ENCODE measurements at places on chromosomes 3 and 15. TPM values are rescaled to one million over a fixed set of nuclear protein-coding genes. Genes with fewer than 3 reads are reported as not detected.

GRCh38 chr15:43329217-43329959, 985 bp downstream of the LCMT2 start:
- H3K36me3 ChIP-seq, result no peaks in the 10 kb centered on the region
- no peak for DNase-seq
- H3K27ac ChIP-seq, result peak overlapping the region; percentile 80
- H3K4me1 ChIP-seq, result peaks cover 14% of the 10 kb centered on the region
- H3K27me3 ChIP-seq, result peaks cover 2% of the 10 kb centered on the region

The ACKR4 gene
- total RNA-seq, result 0.22 TPM

The FRMD4B gene
- 3.9 TPM for total RNA-seq

DNA sequence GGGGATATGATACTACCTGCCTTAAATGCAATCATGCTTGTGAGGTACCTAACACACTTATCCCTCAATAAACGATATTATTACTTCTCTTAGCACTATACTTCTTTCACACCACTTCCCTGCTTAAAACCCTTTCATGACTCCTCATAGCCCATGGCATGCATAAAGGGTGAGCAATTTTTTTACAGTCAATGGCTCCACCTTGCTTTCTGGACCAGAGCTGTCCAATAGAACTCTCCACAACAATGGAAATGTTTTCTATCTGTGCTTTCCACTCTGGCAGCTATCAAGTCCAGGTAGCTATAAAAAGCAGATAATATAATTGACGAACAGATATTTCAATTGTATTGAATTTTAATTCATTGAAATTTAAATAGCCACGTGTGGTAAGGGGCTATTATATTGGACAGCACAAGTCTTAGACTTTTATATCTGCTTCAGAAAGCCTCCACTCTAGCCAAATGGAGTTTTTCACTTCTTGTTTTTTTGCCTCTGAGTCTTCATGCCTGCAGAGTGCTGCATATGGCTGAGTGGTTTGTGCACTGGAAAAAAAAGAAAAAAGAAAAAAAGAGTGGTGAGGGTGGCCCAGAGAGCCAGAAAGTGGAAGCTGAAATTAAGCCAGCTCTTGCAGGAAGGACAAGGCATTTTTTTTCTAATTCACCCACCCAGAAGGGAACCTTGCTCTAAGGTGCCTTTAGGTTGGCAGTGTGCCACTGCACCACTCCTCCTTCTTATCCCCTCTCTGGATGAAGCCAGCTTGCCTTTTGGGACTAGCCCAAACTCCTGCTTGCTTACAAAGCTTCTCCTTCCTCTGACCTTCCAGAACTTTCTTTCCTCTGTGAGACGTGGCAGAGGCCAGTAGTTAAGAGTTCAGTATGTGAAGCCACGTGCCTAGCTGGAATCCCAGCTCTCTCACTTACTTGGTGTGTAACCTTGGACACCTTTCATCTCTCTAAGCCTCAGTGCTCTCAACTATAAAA, 239.0 kb upstream of the LRTM1 start:
- H3K4me1 ChIP-seq, result no peaks in the 10 kb centered on the region
- no peak overlapping the region for H3K27ac ChIP-seq
- no peak for DNase-seq
- no peaks in the 10 kb centered on the region for H3K27me3 ChIP-seq

The ATP8B4 gene
- not detected for total RNA-seq

The SPCS1 gene
- total RNA-seq, result 62.4 TPM

The AMT gene
- total RNA-seq, result 12.4 TPM

DNA sequence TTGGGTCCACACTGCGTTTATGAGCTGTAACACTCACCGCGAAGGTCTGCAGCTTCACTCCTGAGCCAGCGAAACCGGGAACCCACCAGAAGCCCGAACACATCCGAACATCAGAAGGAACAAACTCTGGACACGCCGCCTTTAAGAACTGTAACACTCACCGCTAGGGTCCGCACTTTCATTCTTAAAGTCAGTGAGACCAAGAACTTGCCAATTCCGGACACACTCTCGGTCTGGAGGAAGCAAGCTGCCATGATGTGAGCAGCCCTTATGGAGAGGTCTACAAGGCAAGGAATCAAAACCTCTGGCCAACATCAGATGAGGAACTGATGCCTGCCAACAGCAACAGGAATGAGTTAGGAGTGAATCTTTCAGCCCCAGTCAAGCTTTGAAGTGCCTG, 62.9 kb downstream of the SLC28A2 start:
- H3K36me3 ChIP-seq, result no peaks in the 10 kb centered on the region
- no peaks in the 10 kb centered on the region for H3K4me1 ChIP-seq

DNA sequence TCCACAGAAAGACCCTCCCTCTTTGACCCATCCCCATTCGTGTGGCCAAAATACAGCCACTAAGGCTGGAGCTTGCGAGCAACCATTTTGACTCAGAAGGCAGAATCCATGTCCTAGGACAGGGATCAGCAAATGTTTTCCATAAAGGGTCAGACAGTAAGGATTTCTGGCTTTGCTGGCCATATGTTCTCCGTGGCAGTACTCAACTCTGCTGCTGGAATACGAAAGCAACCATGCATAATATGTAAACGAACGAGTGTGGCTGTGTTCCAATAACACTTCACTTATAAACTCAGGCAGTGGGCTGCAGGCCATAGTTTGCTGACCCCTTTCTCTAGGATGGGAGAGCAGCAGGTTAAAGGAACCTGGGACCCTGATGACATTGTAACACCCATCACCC, 77.6 kb upstream of the WNT5A start:
- H3K36me3 ChIP-seq, result peaks cover 7% of the 10 kb centered on the region
- peaks cover 5% of the 10 kb centered on the region for H3K4me1 ChIP-seq
- no peak for DNase-seq
- H3K4me3 ChIP-seq, result no peak overlapping the region

The ANKRD63 gene
- total RNA-seq, result not detected

DNA sequence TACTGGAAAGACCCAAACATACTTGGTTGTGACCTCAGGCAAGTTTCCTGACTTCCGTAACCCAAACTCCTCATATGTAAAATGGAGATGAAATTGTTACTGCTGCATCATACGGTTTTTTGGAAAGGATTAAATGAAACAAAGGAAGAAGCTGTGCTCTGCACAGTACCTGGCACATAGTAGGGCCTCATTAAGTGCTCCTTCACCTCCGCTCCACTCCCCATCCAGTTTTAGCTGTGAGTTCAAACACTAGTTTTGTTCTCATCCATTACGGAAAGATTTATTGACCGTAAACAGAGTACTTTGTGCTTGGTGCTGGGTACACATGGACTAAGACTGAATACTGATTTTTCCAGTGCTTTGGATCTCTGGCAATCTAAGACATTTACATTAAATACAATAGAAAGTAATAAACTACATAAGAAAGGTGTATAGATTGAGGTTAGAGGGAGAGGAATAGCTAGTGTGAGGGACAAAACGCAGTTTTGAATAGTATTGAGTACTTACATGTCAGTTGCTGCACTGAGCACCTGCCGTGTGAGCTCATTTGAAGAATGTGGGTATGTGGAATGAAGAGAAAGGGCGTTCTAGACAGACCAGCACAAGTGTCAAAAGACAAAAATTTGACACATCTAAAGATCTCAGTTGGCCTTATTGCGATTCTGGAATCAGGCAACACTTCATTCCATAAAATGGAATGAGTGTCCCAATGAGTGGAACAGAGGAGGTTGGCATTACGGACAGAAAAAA, 594 bp upstream of the ICE2 start:
- H3K27me3 ChIP-seq, result peaks cover 4% of the 10 kb centered on the region
- H3K36me3 ChIP-seq, result no peaks in the 10 kb centered on the region
- H3K4me3 ChIP-seq, result peak overlapping the region; percentile 97
- no peak for DNase-seq
- H3K4me1 ChIP-seq, result peaks cover 14% of the 10 kb centered on the region

DNA sequence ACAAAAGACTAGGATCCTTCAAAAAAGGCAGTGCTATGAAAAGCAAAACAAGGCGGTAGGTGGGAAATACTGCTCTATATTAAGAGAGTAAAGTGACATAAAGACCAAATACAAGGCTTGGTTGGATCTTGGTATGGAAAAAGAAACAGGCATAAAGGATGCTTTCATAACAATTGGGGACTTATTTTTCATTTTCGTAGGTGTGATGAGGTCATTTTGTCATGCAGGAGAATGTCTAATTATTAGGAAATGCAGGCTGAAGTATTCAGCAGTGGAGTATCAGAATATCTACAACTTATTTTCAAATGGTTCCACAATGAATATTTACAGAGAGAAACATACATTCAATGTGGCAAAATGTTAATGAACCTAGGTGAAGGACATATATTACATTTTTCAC, 9.0 kb downstream of the XPC start:
- no peak overlapping the region for H3K4me3 ChIP-seq
- no peak for DNase-seq
- no peaks in the 10 kb centered on the region for H3K4me1 ChIP-seq

- peak; percentile 39 for DNase-seq
- H3K27ac ChIP-seq, result peak overlapping the region; percentile 99
- H3K4me1 ChIP-seq, result peaks cover 51% of the 10 kb centered on the region
- H3K27me3 ChIP-seq, result peaks cover 21% of the 10 kb centered on the region
- peak overlapping the region; percentile 71 for H3K4me3 ChIP-seq
Observed at GRCh38 chr3:185094697-185095096, 58.2 kb downstream of the C3orf70 start.

The GTPBP8 gene
- total RNA-seq, result 15.8 TPM

The CRABP1 gene
- total RNA-seq, result 314 TPM

DNA sequence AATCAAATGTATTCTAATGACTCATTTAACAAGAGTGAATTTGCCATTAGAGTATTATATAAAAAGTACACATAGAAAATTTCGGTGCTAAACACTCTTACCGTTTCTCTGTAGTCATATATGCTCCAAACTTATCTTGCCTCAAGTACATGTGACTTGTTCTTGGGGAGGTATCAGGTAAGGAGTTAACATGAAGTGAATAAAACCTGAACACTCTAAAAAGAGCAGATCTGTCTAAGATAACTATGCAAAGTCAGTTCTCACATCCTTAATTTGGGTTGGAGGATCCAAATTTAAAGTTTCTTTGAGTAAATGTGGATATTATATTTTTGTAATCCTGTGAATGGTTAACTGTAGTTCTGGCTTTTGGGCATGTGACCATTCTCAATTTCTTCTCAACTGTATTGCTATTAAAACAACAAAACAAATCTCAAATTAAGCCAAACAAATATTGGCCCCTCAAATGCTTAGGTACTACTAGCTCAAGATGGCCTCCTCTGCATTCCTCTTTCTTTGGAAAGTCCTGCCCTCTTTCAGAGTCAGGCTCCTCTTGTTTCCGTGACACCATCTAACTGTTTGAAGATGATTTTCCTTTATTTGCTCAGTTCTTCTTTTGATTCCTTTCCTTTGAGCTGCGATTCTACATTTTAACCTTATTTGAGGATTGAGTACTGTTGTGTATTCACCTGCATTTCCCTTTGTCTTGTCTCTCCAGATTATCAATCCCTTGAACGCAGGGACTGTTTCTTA, 4.2 kb downstream of the EDEM1 start:
- no peaks in the 10 kb centered on the region for H3K36me3 ChIP-seq
- no peak for DNase-seq
- H3K4me3 ChIP-seq, result no peak overlapping the region
- peaks cover 4% of the 10 kb centered on the region for H3K4me1 ChIP-seq
- peaks cover 4% of the 10 kb centered on the region for H3K27me3 ChIP-seq

The SLC22A13 gene
- total RNA-seq, result 1.5 TPM

DNA sequence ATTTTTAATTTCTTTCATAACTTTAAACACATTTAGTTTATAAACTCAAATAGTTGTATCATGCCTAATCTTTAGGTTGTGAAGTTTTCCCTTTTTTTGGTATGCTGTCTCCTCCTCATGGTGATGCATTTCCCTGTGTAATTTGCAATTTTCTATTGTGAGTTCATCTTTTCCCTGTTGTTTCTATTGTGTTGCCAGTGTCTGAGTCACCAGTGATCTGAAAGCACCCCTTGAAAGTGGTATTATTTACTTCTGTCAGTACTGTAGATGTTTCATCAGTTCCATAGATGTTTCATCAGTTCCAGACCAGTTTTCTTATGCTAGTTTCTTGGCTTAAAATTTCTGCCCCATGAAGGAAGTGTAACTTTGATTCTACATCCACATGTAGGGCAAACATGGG, 80.6 kb downstream of the OXSM start:
- H3K4me1 ChIP-seq, result no peaks in the 10 kb centered on the region
- no peak for DNase-seq
- H3K27ac ChIP-seq, result no peak overlapping the region
- H3K27me3 ChIP-seq, result no peaks in the 10 kb centered on the region
- H3K36me3 ChIP-seq, result no peaks in the 10 kb centered on the region
- no peak overlapping the region for H3K4me3 ChIP-seq

DNA sequence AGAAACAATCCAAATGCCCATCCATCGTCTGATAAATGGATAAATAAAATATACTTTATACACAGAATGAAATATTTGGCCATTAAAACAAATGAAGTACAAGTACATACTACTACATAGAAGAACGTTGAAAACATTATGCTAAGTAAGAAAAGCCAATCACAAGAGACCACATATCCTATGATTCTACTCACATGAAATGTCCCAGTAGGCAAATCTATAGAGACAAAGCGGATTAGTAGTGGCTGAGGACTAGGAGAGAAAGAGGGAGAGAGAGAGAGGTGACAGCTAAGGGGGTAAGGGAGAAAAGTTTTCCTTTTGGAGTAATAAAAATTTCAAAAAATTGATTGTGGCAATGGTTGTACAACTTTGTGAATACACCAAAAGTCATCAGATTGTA, 147.0 kb downstream of the GREM1 start:
- H3K4me1 ChIP-seq, result peaks cover 9% of the 10 kb centered on the region
- DNase-seq, result no peak

The ITIH4 gene
- total RNA-seq, result 8.0 TPM

DNA sequence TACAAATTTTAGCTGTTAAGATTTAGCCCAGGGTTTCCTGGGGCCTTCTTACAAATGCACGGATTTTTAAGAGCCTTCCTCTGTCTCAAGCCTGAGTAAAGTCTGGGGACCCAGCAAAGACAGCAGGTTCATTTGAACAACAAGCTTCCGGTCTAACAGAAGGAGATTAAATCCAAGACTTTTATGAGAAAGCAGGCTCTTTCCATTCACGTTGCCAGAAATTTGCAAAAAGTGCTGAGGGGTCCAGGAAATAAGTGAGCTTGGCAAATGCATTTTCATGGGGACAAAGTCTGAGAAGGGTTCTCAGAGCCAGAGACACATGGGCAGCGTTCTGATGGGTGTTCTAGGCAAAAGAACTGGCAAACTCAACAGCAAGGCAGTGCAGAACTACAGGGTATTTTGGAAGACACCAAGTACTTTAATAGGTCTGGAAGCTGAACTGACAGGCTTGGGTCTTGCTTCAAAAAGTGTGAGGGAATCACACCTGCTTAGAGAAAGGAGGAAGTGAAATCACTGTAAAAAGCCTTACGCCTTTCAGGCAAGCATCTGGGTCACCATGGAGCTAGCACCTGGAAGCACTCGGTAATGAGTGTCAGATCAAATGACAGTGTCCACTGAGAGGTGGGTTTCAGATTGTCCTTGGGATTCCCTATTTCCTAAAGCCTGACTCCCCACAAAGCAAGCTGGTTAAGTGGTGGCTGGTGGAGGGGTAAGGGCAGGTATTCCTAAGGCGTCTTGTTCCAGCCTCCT, 115.8 kb upstream of the ARHGEF3 start:
- H3K4me3 ChIP-seq, result no peak overlapping the region
- DNase-seq, result no peak
- H3K27ac ChIP-seq, result no peak overlapping the region
- H3K4me1 ChIP-seq, result no peaks in the 10 kb centered on the region
- H3K36me3 ChIP-seq, result no peaks in the 10 kb centered on the region

Measured in glutamatergic neuron (in vitro differentiated cells).